ENCODE measurements at places on chromosomes 5 and 9. TPM values are rescaled to one million over a fixed set of nuclear protein-coding genes. Genes with fewer than 3 reads are reported as not detected.

GBGT1 gene
- 4.7 TPM for total RNA-seq

INSL6 gene
- not detected for total RNA-seq

GCNT4 gene
- 2.1 TPM for total RNA-seq

DNA sequence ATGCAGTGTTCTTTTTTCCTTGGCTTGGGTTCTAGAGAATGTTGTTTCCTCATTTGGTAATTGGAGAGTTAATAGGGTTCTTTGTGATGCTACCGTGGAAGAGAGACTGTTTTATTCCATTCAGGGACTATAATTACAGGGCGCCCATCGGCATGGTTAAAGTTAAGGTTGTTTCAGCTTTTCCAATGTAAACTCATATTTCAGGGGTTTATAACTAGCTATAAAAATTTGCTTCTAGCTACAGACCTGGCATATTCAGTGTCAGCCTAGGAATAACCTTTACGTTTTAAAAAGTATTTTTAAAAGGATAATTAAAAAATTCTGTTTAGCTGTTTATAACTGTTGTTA is 99.1 kb downstream of the AOPEP start:
- no peak for DNase-seq

- no peak for DNase-seq
Observed at GRCh38 chr5:132807163-132807838, 5.8 kb upstream of the SOWAHA start.
